ENCODE measurements at places on chromosomes 11 and 22. TPM values are rescaled to one million over a fixed set of nuclear protein-coding genes. Genes with fewer than 3 reads are reported as not detected.

GAS2L1 gene
- total RNA-seq, result 32.1 TPM

KRTAP5-11 gene
- total RNA-seq, result not detected

TMEM191C gene
- 1.2 TPM for total RNA-seq

KRTAP5-2 gene
- total RNA-seq, result not detected

MMP7 gene
- total RNA-seq, result not detected

MEI1 gene
- total RNA-seq, result 2.7 TPM

RCOR2 gene
- total RNA-seq, result 0.14 TPM

DNA sequence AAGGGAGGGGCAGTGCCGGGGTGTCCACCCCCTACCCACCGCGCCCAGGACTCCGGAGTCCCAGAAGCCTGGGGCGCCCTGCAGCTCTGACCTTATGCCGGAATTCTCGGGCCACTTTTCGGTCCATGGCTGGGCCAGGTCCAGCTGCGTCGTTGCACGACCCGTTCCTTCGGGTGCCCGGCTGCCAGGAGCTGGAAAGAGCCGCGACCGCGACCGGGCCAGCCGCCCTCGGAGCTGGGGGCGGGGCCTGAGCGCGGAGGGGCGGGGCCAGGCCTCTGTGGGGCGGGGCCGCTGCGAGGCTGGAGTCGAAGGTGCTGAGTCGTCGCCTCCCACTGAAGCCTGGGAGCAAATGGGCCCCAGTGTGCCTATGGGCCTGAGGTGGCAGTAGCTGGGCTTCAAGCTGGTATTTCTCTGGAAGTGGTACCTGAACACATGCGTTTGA, at the start of gene USH1C:
Gene USH1C (minus strand): TSS at position 236 of the 442 bp plus-strand sequence. CDS start 109 bp downstream, at position 127.
- DNase-seq, result no peak

DNA sequence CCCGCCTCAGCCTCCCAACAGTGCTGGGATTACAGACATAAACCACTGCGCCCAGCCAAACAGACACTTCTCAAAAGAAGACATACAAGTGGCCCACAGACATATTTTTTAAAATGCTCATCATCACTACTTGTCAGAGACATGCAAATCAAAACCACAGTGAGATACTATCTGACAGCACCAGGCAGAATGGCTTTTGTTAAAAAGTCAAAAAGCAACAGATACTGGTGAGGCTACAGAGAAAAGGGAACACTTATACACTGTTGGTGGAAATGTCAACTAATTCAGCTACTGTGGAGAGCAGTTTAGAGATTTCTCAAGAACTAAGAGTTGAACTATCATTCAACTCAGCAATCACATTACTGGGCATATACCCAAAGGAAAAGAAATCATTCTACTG, 67.0 kb downstream of the ARHGAP20 start:
- no peak for DNase-seq

GRCh38 chr11:15893080-15893492, 463.3 kb downstream of the SOX6 start:
- DNase-seq, result peak; percentile 91

GRCh38 chr11:112983887-112984286, 22.7 kb downstream of the NCAM1 start:
- no peak for DNase-seq

GRCh38 chr22:29139965-29140782, 65.5 kb upstream of the EMID1 start:
- no peak for DNase-seq

DNA sequence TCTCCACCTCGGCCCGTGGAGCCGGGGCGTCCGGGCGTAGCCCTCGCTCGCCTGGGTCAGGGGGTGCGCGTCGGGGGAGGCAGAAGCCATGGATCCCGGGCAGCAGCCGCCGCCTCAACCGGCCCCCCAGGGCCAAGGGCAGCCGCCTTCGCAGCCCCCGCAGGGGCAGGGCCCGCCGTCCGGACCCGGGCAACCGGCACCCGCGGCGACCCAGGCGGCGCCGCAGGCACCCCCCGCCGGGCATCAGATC, 439 bp downstream of the YAP1 start:
- no peak for DNase-seq

DNA sequence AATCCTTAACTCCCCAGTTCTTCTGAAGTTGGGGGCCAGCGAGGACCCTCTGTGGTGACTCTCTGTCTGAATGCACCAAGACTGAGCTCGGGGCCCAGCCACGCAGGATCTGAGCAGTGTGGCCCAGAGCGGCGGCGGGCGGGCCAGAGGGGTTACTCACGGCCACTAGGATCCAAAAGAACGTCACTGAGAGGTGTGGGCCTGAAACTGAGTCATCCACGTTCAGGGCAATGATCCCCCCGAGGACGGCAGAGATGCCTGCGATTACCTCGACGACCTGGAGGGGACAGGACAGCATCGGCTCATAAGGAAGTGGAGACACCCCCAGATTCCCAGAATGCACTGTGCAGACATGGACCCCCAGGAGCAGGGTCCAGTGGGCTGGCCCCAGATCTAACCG, 11.2 kb downstream of the MLC1 start:
- no peak for DNase-seq

- DNase-seq, result no peak
These were observed 491.1 kb downstream of the OPCML start for GRCh38 chr11:133041181-133041580.

DNA sequence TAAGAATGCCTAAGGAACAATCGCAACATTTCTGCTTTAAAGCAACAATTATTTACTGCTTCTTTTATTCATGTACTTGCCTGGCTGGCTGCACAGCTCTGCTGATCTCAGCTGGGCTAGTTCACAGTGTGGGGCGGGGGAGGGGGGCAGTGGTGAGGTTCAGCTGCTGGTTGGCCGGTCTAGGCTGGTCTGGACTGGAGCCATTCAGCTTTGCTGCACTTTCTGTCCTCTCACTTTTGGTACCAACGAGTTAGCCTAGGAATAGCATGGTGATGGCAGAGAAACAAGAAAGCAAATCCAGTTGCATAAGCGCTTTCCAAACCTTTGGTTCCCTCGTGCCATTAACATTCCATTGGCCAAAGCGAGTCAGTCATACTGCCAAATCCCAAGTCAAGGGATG, 16.0 kb upstream of the MIF start:
- DNase-seq, result no peak

DNA sequence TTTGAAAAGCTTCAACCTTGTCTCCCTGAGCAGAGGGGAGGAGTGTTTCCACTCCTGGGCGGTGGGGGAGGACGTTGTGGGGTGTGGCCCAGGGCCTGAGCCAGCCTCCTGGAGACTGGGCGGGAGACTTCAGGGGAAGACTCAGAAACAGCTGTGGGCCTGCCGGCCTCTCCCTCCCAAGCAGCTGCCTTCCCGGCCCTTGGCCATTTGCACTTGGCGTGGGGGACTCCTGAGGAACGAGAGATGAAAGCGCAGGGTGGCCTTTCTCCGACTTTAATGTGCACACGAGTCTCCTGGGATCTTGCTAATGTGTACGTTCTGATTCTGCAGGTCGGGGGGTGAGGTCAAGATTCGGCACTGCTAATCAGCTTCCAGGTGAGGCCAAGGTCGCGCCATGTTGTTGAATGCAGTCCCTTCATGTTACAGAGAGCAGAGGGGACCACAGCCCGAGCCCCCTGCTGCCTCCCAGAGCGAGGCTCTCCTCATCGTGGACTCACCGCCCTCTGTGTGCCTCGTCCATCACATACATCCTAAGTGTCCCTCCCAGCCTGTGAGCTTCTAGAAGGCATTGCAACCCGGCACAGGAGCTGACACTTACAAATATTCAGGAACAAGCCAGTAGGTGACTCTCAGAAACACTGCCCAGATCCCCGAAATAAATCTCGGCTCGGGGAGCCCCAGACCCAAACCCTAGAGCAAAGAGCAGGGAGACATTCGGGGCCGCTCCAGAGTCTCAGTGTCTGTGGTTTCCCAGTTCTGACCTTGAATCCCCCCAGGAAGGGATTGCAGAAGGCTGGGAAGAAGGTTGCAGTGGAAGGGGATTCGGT, 7.7 kb downstream of the LIF start:
- peak; percentile 86 for DNase-seq

DNA sequence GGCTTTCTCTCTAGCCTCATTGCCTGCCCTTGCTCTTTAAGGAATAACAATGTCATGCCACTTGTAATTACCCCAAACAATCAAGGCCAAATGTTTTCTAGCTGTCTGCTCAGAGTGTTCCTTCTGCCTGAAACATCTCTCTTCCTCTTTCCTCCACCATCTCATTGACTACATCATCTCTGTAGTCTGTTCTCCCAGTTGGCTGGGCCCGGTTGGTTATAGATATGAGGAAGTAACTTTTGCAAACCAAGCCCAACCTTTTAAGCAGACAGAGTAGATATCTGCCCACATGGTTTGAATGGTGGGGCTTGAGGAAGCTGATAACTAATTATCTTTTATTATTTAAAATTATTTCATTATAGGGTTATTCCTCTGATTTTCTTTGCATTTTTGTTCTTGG, 104.5 kb downstream of the NTM start:
- no peak for DNase-seq

DNA sequence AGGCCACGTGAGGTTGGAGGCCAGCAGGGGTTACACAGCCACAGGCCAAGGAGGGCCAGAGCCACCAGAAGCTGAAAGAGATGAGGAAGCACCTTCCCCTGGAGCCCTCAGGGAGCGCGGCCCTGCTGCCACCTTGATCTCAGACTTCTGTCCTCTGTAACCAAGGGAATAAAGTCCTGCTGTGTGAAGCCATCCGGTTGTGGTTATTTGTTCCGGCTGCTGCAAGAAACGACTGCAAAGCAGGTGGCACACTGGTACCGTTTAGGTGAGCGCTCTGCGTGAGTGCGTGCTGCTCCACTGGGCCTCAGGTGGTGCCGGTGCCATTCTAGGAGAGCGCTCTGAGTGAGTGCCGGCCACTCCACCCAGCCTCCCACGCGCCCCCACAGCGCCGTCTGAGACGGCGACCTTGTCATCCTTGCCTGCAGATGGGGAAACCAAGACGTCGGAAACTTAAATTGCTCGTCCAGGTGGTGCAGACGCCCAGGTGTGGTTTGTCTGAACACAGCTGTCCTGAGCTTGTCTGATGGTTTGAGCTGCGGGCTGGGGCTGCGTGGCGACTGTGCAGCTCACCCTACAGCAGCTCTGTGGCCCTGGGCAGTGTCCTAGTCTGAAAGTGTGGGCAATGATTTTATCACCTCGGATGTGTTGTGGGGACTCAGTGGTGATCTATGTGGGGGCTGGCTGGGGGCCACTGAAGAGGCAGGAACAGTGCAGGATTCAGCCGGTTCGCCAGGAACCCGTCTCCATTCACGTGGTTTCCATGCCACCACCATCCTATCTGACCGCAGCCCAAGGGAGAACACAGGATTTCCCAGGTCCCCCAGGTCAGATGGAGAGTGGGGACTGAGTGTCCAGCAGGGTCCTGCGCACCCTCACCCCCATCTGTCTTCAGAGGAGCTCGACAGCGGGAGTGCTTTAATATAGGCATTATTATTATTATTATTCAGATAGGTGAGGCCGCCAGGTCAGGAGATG, 4.6 kb upstream of the MRGPRG start:
- no peak for DNase-seq

GRCh38 chr11:75562048-75562835, at the start of gene SERPINH1:
Gene SERPINH1, plus strand, starts transcription at chr11:75562253. Its CDS starts 4,097 bp downstream, at chr11:75566350.
- peak; percentile 90 for DNase-seq

DNA sequence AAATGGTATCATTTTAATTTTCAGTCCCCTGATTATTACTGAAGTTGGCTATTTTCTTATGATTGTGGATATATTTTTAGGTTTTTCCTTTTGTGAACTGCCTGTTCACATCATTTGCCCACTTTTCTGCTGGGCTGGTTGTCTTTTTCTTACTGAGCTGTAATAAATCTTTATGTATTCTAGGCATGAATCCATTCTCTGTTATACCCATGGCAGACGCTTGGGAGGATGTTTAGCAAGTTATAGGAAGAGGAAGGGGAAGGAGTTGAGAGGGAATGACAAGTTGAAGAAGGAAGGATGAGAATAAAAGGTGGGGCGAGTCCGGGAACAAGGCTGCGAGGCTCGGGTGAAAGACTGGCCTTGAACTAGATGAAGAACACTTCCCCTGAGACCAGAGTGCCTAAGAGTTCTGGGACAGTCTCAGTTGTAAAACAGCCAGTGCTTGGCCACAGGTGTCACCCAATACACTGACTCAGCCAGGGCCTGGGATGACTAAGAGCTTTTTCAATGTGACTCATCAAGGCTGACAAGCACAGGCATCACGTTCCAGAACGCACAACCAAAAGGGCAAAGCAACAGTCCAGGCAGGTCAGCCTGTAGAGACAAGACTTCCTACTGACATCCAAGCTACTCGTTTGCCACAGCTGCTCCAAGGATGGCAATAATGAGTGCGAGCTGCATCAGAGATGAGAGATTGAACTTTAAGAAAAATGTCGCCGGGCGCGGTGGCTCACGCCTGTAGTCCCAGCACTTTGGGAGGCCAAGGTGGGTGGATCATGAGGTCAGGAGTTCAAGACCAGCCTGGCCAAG, 35.2 kb downstream of the LRFN4 start:
- DNase-seq, result peak; percentile 95

DNA sequence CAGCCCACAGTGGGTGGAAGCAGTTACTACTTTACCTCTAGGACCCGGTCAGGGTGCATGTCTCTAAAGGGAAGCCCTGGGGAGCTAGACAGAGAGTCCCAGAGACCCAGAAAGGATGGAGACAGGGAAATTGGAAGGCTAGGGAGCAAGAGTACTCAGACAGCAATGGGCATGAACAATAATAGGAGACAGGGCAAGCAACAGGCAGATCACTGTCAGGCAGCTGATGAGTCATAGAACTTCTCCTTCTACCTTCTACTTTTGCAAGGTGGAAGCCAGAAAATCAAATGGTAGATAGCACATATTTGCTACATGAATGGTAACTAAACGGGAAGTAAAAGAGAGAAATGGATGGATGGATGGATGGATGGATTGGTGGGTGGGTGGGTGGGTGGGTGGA, 19.6 kb downstream of the CD5 start:
- peak; percentile 8 for DNase-seq

- DNase-seq, result no peak
These were observed 16.9 kb downstream of the SMCO4 start for GRCh38 chr11:93526346-93526633.

GRCh38 chr11:73969091-73969490, 13.6 kb downstream of the UCP2 start:
- DNase-seq, result no peak

GRCh38 chr22:37328017-37328416, 45.7 kb downstream of the CYTH4 start:
- peak; percentile 86 for DNase-seq

GRCh38 chr11:67635231-67635521, 4.4 kb downstream of the TBX10 start:
- DNase-seq, result no peak

DNA sequence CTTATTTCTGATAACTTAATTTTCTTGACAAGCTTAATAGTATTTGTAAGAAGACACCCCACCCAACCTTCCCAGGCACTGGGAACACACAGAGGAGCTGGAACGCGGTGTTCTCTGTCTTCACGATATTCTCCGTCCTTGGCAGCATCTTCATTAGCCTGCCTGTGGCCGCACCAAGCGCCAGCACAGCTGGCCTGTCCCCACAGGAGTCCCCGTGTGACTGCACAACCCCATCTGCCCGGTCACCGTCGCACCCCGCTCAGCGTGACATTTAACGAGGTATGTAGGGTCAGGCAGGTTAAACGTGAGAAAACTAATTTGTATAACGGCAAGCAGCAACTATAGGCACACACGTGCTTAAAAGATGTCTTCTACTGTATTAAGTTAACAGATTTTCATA, 293.3 kb downstream of the BRD1 start:
- DNase-seq, result no peak

GRCh38 chr11:112343368-112344039, 82.8 kb upstream of the PLET1 start:
- no peak for DNase-seq

- no peak for DNase-seq
These were observed 12.0 kb upstream of the STK33 start for GRCh38 chr11:8605971-8606563.

Data from A172 (cell line).